ENCODE measurements at places on chromosomes 7 and 10. TPM values are rescaled to one million over a fixed set of nuclear protein-coding genes. Genes with fewer than 3 reads are reported as not detected.

The LRRD1 gene
- not detected for polyA plus RNA-seq

The DMTF1 gene
- 108 TPM for polyA plus RNA-seq

The ICA1 gene
- 1.5 TPM for polyA plus RNA-seq

The ADRA2A gene
- not detected for polyA plus RNA-seq

DNA sequence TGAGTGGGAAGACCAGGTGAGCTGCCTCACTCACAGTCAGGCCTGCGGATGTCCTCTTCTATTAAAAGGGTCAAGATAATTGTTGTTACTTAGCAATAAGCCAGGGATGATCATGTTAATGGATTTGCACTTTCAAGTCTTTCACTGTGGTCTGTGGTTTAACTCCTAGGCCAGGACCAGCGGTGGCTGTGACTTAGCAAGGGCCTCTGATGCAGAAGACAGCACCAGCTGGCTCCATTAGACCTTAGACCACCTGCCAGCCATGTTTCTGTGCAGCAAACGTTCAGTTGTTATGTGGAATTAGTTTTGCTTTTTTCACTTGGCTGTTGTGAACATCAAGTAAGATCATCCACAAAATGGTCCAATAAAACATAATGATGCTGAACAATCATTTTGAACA lies 537.3 kb downstream of the TNS3 start:
- H3K36me3 ChIP-seq: no peaks in the 10 kb centered on the region
- H3K4me3 ChIP-seq: no peak overlapping the region
- no peak for DNase-seq
- no peaks in the 10 kb centered on the region for H3K4me1 ChIP-seq

- DNase-seq: peak; percentile 79
- peaks cover 7% of the 10 kb centered on the region for H3K36me3 ChIP-seq
- no peaks in the 10 kb centered on the region for H3K27me3 ChIP-seq
- peaks cover 57% of the 10 kb centered on the region for H3K4me1 ChIP-seq
- H3K4me3 ChIP-seq: no peak overlapping the region
Observed at GRCh38 chr10:79344502-79345195, 2.6 kb upstream of the PPIF start.

Measured in CD14-positive monocyte (primary cell).